CD4-positive, alpha-beta T cell treated with Interleukin-2 at 100 ng/mL for 4 hours (primary cell): ENCODE measurements at places on chromosomes 4 and X.

GRCh38 chr4:8189551-8190466 lies 9.3 kb upstream of the SH3TC1 start:
- no peak for DNase-seq

GRCh38 chr4:124055896-124056295 lies 656.6 kb downstream of the ANKRD50 start:
- no peak for DNase-seq

DNA sequence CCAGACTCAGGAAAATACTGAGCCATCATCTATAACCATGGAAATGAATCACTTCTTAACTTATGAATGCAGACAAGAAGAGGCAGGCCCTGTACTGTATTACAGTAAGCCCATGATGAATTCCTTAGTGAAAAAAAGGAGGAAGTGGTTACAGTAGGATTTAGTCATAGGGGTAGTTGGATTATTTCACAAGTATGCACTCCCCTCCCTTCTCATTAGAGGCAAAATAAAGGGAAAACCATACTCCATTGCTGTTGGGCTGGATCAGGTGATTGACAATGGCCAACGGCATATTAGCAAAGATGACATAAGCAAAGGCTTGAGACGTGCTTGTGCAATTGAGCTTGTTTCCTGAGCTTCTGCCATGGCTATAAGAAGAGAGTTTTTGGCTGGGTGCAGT lies 181.1 kb upstream of the PRPS2 start:
- DNase-seq, result no peak

DNA sequence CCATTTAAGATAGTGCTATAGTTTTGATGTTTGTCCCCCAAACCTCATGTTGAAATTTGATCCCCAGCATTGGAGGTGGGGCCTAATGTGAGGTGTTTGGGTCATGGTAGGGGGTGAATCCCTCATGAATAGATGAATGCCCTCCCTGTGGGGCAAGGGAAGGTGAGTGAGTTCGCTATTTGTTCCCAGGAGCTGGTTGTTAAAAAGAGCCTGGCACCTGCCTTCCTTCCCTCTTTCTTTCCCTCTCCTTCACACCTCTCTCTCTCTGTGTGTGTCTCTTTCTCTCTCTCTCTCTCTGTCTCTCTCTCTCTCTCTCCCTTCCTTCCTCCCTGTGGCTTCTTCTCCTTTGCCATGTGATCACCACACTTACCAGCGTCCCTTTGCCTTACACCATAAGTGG lies 160.7 kb downstream of the AASDH start:
- DNase-seq, result no peak

DNA sequence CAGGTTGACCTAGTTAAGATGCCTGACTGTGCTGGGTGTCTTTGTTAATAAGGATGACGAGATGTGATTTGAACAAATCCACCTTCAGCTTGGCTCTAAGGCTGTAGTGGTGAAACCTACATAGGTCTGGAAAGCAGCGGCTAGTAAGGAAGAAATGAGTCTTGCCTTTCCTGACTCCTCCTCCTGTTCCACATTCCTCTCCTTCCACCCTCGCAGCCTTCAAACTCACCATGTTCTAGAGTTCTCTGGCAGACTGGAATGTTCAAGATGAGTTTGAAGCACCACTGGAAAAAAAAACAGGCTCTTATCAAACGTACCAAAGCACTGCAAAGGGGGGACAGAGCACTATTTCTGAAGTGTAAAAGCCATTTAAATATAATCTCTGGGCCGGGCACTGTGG lies 395.4 kb downstream of the BMPR1B start:
- DNase-seq, result no peak

- DNase-seq, result no peak
Measured at GRCh38 chr4:2592572-2592971, 56.1 kb downstream of the FAM193A start.

DNA sequence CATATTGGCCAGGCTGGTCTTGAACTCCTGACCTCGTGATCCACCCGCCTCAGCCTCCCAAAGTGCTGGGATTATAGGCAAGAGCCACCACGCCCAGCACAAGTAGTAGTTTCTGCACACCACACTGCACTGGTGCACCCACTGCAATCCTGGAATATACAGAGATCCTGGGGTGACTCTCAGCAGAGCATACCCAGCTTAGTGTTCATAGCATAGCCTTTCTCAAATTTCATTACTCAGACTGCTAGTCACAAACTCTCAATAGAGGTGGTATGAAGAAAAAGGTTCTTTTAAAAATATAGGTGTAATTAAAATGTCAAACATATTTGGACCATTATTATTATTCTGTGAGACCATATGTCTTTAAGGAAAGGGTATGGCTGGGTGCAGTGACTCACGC lies 6.2 kb upstream of the ARHGAP10 start:
- DNase-seq, result no peak

DNA sequence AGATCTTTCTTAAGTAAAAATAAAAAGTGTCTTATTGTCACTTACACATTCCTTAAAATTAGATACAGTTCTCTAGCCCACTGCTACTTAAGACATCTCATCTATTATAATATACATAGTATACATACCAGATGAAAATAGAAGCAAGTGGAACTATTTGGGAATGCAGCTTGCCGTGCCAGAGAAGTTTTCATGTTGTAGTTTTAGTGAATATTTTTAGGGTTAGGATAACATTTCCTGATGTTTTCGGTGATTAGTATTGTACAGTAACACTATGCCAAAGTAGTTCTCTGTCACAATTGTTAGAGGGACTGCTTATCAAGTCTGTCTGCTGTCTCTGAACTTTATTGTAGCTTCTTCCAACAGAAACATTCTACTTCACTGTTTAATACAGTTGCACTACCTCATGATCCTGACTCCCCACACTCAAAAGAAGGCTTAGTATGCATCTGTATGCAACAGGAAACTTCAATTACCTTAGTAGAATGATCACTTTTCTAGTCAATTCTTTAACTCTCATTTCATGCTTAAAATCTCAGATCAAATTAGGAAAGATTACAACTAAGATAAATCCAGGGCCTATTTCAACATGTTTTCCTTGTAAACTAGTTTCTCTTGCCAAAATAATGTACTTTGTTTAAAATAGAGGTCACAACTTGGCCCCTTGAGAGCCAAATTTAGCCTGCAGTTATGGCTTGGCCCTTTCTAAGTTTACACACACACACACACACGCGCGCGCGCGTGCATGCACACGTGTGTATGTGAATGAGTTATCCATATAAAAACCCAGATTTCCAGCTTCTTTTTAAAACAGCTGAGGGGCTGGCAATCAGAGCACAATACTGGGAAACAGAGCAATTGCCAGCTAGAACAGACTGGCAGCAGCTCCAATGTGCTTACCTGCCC lies 42.3 kb upstream of the SRPX start:
- no peak for DNase-seq

DNA sequence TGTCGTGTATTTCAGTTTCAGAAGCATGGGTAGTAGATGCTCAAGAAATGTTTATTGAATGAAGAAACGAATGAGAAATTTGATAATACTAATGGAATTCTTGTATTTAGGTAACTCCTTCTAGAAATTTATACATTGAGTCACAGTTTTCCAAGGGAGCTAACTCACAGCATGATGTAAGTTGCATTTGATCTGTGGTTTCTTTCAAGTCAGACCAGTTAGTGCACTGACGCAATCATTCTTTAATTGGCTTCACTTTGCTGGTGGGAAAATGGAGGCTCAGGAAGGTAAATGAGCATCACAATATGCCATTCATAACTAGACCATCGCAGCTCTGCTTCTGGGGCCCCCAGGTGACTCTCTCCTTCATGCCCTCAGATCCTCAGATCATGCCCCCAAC lies 17.3 kb upstream of the CWH43 start:
- DNase-seq, result no peak
